ENCODE measurements at places on chromosomes 11 and 22.

DNA sequence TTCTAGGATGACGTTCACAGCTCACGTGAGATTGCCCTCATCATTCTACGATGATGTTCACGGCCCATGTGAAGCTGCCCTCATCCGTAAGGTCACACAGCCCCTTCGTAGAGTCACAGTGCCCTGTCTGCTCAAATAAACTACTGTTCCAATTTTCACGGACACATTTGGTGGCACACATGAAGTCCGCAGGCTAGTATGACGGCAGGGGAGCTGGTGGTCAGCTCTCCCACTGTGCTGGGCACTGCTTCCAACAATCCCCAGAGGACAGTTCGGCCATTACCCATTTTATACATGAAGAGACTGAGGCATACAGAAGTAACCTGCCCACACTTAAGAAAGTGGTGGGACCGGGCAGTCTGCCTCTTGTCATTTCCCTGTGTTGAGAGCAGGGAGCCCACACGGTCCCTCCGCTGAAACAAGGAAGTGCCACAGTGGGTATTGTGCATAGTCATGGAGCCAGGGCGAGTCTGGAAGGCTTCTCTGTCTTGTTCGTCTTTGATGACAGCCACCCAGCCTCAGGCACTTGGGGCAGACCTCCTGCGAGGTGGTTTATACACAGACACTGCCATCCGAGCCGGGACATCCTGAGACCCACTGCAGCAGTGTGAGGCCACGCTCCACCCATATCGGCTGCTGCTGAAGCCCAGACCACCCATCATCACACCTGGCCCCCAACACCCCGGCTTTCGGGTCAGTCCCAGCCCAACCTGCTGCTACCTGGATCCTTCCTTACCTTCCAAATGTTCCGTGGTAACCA lies 114.3 kb downstream of the PHF21B start:
- no peaks in the 10 kb centered on the region for H3K4me1 ChIP-seq
- no peak overlapping the region for H3K4me3 ChIP-seq
- no peaks in the 10 kb centered on the region for H3K36me3 ChIP-seq
- H3K27ac ChIP-seq: no peak overlapping the region
- no peaks in the 10 kb centered on the region for H3K27me3 ChIP-seq
- DNase-seq: no peak

DNA sequence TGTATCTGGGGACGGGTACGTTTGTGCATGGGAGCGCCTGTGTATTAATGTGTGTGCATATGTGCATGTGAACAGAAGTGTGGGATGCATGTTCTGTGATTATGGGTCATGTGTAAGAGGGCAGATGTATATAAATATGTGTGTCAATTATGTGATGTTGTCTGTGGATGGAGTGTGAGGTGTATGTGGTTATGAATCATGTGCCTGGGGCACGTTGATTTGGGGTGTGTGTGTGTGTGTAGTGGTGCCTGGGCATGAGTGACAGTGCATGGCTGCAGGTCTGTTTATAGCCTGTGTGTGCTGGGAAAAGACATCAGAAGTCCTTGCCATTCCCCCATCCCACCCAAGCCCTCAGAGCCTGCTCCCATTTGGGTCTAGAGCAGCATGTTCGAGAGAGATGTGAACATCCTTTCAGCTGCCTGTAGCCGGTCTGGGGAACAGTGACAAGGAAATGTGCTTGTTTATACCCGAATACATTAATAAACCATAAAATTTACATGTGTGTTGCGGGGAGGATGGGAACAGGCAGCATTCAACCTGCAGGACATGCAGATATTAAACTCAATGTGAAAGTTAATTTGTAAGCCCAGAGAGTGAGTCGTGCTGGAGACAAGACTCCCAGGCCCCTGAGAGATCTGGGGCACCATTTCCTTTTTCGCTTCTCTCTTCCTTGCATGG lies 129.0 kb downstream of the NECTIN1 start:
- no peaks in the 10 kb centered on the region for H3K27me3 ChIP-seq
- no peak overlapping the region for H3K27ac ChIP-seq
- H3K36me3 ChIP-seq: no peaks in the 10 kb centered on the region
- no peak overlapping the region for H3K4me3 ChIP-seq
- DNase-seq: no peak

GRCh38 chr11:117610901-117611300 lies 186.1 kb downstream of the DSCAML1 start:
- H3K4me1 ChIP-seq: no peaks in the 10 kb centered on the region
- H3K27me3 ChIP-seq: no peaks in the 10 kb centered on the region

DNA sequence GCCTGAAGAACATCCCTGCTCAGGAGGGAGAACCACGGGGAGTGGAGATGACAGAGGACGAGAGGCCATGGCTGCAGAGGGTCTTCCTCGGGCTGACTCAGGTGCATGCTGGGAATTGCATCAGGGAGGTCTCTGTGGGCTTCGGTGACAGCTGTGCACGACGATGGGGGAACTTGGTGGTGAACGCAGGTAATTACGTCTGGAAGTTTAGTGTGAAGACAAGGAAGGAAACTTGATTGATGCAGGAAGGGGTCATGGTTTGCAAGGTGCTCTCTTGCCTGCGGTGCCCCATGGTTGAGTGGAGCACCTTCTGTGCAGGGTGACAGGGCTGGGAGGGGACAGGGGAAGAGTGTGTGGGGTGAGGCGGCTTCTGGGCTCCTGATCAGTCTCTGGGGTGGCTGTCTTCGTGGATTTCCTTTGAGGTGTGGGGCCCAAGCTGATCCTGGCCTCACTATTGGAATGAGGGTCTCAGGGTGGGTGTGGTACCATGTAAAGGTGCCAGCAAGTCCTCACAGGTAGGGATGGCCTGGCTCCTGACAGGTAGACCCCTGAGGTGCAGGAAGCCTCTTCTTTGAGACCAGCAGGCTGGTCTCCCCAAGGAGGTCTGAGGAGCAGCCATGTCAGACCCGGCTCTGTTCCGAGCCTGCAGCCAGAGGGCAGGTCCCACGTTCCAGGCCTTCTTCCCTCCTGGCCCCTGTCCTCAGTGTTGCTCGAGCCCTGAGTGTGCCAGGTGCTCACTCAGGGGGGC lies 1020.1 kb downstream of the TBC1D22A start:
- H3K27me3 ChIP-seq: peaks cover 4% of the 10 kb centered on the region
- DNase-seq: no peak

DNA sequence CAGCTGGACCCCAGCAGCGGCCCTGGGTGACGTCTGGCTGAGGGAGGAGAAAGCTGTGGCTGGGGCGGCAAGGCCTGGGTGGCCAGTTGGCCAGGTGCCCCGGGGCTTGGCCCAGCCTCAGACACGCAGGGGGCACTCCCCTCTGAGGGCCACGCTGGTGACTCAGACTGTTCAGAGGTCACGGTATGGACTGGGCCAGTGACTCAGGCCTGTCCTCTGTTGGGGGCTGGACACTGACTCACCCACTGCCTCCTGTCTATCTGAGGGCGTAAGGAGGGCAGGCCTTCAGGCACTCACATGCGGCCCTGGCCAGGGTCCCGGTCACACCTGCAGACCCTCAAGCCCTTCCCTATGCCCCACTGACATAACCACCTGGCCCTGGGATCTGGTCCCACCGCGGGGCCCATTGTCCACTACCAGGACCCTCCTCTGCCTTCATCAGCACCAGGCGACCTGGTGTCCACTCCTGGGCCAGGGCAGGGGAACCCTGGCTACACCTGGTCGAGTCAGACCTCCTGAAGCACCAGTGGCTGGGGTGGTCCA lies 3.7 kb upstream of the MUC5AC start:
- no peaks in the 10 kb centered on the region for H3K4me1 ChIP-seq
- no peak overlapping the region for H3K27ac ChIP-seq
- H3K36me3 ChIP-seq: no peaks in the 10 kb centered on the region
- no peaks in the 10 kb centered on the region for H3K27me3 ChIP-seq
- no peak overlapping the region for H3K4me3 ChIP-seq

DNA sequence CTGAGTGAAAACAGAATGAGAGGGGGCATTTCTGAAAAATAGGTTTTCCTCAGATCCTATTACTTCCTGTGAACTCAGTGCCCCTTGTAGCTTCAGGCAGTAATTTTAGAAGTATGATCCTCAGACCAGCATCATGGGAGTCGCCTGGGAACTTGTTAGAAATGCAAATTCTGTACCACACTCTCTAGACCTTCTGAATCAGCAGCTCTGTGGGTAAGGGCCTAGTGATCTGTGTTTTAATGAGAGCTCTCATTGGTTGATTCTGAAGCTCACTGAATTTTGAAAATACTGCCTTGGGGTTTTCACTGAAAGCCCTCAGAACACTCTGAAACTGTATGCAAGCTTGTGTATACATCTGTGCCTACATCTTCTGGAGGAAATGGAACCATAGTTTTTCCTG lies 647.2 kb upstream of the ANO5 start:
- H3K4me3 ChIP-seq: no peak overlapping the region
- H3K36me3 ChIP-seq: no peaks in the 10 kb centered on the region
- DNase-seq: no peak

DNA sequence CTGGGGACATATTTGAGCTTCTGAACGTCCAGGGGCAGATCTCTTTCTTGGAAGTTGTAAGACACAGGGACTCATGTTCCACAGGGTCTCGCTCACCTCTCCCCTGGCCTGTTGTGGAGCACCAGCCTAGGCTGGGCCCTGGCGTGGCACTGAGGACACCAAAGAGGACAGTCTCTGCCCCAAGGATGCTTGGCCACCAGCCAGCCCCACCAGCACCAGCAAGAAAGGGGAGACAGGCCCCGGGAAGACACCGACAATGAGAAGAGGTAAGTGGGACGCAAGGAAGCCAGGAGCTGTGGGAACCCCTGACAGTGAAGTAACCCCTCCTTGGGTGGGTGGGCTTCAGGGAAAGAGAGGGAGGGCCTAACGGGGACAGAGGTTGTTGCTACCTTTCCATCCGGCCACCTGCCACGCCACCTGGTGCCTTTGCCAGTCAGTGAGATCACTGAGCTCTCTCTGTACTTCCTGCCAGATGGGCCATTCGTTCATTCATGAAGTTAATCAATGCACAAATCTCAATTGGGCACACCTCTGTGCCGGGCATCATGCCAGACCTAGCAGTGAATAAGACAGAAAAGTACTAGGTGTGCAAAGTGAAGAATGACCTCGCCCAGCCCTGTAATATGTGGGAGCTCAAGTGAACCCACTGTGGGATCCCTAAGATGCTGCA lies 11.1 kb downstream of the APOL5 start:
- no peak overlapping the region for H3K4me3 ChIP-seq
- no peaks in the 10 kb centered on the region for H3K27me3 ChIP-seq
- no peaks in the 10 kb centered on the region for H3K36me3 ChIP-seq
- H3K27ac ChIP-seq: peak overlapping the region; percentile 26
- H3K4me1 ChIP-seq: peaks cover 20% of the 10 kb centered on the region
- DNase-seq: peak; percentile 59

All from body of pancreas (tissue), 4 donors.